Head of caudate nucleus (tissue), 42 donors: ENCODE measurements at places on chromosomes 4 and X.

- no peak for DNase-seq
Measured at GRCh38 chr4:74474345-74475090, 29.6 kb downstream of the AREG start.

GRCh38 chrX:6959006-6959405 lies 188.5 kb upstream of the STS start:
- no peak for DNase-seq

DNA sequence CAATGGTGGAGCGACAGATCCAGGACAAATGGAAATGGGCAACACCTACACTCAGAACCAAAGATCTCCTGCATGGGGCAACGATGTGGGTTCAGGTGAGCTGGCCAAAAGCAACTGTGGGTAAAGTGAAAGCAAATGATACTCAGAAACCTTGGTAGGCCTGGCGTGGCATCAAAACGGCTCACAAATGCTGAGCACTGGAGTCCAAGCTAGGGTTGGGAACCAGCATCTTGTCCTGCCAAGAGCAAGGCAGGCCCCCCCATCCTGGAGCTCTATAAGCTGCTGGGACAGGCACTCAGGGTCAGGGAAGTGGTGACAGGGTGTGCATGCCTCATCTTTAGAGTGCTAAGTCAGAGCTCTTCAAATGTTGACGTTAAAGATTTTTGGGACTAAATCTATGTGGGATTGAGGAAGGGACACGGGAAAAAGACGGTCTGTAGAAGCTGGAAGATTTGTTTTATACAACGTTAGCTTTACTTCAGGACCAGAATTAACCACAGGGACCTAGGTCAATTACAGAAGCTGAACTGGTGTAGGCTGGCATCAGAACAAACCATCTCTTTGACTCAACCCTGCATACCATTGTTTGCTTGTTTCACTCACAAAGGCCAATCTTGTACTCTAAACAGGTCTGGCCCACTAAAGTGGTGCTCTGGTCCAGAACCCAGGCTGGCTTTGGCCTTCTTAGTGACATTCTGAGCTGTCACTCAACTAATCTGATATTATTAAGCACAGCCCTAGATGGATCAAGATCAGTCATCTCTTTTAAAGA lies 10.7 kb downstream of the ATP8A1 start:
- DNase-seq, result no peak

- no peak for DNase-seq
Measured at GRCh38 chr4:170226288-170226687, 136.5 kb upstream of the AADAT start.

DNA sequence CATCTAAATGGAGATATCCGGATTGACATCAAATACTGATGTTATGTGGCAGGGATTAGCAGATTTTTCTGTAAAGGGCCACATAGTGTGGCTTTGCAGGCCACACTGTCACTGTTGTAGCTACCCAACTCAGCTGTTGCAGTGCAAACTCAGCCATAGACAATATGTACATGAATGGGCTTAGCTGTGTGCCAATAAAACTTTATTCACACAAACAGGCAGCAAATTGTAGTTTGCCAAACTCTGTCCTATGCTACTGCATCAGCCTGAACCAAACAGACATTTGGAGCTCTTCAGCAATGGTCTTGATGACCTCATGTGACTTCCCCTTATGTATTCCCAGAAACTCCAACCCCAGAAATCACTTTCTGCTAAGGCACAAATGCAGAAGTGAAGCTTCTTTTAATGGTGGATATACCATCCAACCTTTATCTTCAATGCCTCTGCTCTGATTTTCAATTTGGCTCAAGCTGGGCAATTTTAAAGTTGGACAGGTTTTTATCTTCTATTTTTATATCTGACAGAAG lies 18.4 kb upstream of the TRPC5OS start:
- DNase-seq, result no peak

GRCh38 chr4:54657551-54658251 lies at the start of gene KIT:
TSS of gene KIT (plus strand) at chr4:54657957. CDS start at chr4:54658015, 58 bp downstream.
- DNase-seq, result peak; percentile 60

DNA sequence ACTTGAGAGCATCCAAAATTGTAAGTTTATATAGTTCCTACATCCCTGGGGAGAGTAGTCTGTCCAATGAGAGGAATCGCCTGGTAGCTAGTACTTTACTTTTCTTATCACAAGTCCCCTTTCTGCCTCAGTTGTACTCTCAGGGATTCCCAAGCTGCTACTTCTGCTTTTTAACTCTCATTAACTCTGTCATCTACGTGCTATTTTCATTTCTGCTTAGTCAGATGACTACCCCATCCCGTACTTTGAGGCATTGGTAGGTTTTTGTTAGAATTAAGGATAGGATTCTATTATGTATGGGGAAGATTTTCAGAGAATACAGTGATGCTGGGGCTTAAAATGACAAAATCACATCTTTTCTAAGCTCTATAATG lies 24.7 kb downstream of the RBPJ start:
- DNase-seq, result no peak

DNA sequence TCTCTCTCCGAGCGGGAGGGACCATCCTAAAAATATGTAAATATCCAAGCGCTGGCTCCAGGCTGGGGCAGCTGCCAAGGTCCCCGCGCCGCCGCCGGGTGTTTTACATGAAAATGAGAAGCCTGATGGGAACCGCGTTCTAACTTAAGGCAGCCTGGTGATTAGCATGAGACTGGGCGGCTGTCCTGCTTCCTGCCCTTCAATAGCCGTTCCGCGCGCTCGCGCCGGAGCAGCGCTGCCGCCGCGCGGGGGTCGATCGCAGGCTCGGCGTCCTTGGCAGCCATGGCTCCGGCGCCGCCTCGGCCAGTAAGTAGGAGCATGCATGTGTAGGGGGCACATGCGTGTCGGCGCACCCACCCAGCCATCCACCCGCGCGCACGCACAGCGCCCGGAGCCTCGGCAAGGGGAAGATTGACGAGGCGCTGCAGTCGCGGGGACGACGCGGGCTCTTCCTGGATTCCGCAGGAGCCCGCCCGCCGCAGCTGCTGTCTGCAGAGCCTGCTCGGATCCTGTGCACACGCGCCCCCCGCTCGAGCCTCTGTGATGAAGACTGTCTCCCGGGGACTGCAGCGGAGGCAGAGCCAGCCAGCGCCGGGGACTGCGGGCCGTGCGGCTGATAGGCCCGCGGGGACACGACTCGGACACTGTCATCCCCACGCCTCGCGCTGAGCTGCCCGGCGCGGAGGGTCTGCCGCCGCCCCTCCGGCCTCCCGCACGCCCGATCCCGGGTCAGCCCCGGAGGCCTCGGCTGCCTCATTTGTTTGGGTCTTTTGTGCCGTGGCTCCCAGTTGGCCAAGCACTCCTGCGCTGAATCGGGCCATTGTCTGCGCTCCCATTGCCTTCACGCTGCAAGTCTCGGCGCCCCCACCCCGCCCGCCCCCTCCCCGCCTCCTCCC lies 734 bp downstream of the STOX2 start:
- DNase-seq, result peak; percentile 90

- DNase-seq, result peak; percentile 36
Measured at GRCh38 chr4:130563185-130563888, 1467.4 kb downstream of the C4orf33 start.

GRCh38 chr4:176335421-176335820 lies 15.7 kb downstream of the SPCS3 start:
- no peak for DNase-seq

GRCh38 chrX:119004920-119005524 lies 30.6 kb downstream of the LONRF3 start:
- DNase-seq, result peak; percentile 60

DNA sequence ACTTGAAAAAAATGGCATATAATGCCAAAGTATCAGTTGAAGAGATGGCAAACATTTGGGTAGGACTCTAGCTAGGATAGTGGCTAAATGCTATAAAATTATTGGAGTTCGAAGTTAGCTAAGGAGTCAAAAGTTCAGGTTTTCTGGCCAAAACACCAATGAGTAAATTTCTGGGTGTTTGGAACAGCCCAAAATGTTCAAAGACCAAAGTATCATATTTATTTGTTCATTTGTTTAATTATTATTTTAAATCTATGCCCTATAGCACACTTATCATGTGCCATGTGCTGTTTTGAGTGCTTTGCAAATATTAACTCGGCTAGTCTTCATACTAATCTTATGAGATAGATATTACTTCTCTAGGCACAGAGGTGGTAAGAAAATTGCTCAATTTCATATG lies 285.5 kb downstream of the TEX13C start:
- no peak for DNase-seq

DNA sequence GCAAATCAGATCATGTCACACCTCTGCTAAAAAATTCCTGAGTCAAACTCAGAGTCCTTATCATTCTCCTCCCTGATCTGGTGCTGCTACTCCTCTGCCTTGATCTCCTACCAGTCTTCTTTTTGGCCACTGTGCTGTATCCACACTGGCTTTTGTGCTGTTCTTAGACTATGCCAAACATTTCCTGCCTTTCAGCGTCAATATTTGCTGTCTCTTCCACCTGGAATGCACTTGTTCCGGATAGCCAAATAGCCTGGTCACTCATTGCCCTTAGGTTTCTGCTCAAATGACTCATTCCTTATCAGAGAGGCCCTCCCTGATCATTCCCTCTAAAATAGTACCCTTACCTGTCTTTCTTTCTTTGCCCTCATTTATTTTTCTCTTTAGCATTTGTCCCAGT lies 24.4 kb upstream of the RP2 start:
- no peak for DNase-seq

- DNase-seq, result no peak
Measured at GRCh38 chrX:97895751-97896150, 1012.0 kb downstream of the RPA4 start.

- peak; percentile 47 for DNase-seq
Measured at GRCh38 chrX:17374619-17375366, at the start of gene NHS. TSS of gene NHS (plus strand) at chrX:17375200. CDS start at chrX:17375758, 558 bp downstream.

GRCh38 chrX:20547611-20548051 lies 280.9 kb upstream of the RPS6KA3 start:
- DNase-seq, result no peak

DNA sequence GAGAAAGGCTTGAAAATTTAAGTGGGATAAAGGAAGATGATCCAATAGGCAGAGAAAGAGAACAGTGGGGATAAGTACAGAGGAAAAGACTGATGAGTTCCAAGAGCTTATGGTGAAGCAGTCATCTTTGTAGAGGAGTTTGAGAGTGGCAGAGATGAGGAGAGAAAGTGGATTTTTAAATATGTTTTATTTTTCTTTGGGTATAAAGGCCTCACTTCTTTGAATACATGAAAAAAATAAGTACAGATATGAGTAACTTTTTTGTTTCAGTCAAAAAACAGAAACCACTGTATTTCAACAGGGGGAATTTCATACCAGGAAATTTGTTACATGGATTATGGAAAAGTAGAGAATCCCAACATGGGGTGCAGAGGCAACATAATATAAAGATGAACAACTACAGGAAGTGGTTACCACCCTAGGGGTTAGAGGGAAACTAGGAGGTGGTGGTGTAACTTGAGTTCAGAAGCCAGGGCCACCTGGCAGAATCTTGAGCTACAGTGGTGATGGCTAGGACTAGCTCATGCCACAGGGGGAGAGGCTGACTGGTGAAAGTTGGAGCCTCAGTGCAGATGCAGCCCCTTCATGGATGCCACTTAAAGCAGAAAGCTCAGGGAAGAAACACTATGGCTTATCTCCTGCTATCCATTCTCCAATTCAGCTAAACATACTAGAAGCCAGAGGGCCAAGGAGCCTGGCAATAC lies 3.4 kb upstream of the CYBB start:
- no peak for DNase-seq

GRCh38 chr4:37219242-37219641 lies 25.3 kb upstream of the NWD2 start:
- DNase-seq, result no peak

GRCh38 chr4:74100531-74100930 lies 1.5 kb upstream of the CXCL2 start:
- DNase-seq, result no peak

DNA sequence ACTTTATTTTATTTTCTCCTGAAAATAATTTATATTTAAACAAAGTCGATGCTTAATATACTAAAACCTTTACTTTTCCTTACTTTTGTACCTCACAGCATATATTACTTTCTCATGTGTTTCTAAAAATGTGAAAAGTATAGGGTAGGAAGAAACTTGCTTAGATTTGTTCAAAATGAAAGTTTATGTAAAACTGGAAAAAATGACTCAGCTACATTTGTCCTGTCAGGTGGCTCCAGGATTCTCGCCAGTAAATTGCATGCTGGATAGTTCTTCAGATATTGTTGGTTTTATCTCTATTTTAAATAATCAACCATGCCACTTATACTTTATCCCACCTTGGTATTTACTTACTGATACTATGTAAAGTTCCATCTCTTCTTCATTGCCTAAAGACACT lies 159.2 kb upstream of the NDST4 start:
- DNase-seq, result no peak

- DNase-seq, result peak; percentile 85
Measured at GRCh38 chr4:23889814-23890341, at the start of gene PPARGC1A. TSS of gene PPARGC1A (minus strand) at chr4:23890047. CDS start at chr4:23889957, 90 bp downstream.

GRCh38 chr4:41192136-41192535 lies 22.2 kb downstream of the APBB2 start:
- DNase-seq, result no peak

DNA sequence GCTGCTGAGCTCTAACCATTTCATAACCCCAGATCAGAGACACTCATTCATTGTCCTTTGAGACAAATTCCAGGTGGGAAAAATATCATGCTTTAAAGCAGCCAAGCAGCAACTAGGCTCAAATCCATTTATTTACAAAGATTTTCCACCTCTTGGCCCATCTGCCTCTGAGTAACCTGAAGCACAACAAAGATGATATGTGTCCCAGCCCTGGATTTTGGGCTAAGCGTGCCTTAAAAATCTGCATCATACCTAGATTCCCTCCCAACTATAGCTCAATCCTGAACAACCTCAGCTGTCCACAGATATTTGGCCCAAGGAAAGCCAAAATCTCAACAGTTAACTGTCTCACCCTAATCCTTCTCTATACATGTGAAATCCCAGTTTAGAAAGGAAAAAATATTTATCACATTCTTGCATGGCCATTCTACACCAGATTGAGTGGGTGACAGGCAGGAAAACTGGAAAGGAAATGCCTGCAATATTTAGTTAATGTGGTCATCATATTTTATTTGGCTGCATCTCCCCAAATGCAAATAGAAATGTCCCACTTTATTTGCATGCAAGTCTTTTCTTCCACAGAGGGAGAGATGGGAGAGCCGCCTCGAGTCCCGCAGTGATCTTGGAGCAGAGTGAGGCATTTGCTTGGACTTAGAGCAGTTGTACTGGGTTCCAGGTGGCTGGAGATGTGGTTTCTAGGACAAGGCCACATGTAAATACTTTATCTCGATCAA lies 146.4 kb upstream of the EOLA2 start:
- no peak for DNase-seq
